ENCODE measurements at places on chromosomes 1 and 21.
A peak's percentile ranks its signal among the peaks of the same experiment; 100 is the strongest.

DNA sequence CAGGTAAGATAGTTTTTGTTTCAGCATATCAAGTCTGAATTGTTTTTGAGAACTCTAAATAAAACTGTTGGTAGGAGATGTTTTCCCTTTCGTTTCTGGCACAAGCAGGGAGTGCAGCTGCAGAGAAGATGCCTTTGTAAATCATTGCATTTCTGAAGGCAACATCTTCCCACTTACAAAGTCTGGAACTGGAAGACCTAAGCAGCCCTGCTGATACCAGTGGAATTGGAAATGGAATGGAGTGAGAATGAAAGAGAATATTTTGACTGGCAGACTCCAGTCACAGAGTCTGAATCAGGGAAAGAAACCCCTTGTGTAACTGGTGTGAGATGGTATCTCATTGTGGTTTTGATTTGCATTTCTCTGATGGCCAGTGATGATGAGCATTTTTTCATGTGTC, 815.6 kb downstream of the LTN1 start:
- DNase-seq, result no peak

- peak; percentile 83 for DNase-seq
Measured at GRCh38 chr1:205344066-205344928, 12.4 kb downstream of the KLHDC8A start.

GRCh38 chr1:61058483-61059245, 23.7 kb upstream of the NFIA start:
- no peak for DNase-seq

DNA sequence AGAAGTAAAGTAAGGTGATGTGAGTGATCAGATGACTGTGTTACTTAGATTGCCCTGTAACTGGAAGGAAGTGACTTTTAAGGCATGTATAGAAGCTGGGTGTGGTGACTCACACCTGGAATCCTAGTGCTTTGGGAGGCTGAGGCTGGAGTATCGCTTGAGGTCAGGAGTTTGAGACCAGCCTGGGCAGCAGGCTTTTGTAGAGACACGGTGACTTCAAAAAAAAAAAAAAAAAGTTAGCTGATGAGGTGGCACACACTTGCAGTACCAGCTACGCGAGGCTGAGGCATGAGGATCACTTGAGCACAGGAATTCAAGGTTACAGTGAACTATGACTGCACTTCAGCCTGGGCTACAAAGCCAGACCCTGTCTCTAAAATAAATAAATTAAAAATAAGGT, 2.3 kb upstream of the USP16 start:
- DNase-seq, result no peak

DNA sequence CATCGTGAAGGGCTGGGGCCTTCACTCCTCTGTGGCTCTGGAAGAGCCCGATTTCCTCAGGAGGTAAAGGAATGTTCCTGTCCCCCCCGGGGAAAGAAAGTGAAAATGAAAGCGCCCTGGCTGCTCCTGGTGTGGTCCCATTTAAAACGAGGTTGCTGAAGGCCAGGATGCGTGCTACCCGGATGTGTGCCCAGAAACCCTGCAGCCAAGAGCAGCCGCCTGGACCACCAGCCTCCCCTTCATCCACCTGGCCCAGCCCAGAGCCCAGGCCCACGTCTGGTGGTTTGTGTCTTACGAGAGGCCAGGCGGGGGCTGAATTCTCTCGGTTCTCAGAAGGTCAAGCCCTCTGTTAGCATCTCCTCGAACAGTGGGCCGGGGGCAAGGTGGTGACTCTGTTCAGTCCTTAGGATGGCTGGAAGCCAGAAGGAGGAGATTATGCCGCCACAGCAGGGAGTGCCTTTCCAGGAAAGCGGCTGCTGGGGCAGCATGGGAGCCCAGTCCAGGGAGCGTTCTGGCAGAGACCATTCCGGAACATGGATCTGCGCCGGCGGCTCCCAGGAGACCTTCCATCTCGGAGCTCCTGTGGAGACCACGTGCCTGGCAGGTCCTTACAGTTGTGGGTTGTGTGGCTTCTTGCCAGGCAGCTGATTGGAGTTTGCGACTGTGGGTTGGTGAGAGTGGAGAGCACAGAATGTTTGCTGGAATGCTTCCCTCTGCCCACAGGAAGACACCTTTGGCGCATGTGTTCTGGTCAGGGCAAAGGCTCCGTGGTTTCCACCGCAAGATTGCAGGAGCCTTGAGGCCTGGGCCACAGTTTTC, 1.4 kb downstream of the GUK1 start:
- DNase-seq, result peak; percentile 46

- DNase-seq, result no peak
Measured at GRCh38 chr1:60033066-60033465, 40.5 kb downstream of the C1orf87 start.

GRCh38 chr1:30677471-30677870, 45.9 kb downstream of the MATN1 start:
- DNase-seq, result no peak

DNA sequence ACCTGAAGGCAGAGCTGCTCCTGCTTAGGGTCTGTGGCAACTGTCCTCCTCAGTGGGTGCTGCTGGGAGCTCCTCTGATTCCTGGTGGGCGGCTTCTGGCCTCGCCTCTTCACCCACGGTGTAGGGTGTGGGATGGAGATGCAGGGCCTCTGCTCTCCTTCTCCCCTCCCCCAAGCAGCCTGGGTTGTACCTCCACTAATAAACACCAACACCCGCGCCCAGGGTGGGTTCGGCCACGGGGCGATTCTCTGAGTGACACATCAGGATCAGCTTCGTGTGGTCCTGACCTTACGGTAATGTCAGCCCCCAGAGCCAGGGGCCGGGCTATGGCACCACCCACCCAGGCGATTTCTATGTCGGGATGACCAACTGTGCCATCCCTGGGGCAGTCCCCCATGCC, 23.7 kb downstream of the KRTAP10-1 start:
- no peak for DNase-seq

GRCh38 chr1:103267266-103267665, 158.9 kb upstream of the COL11A1 start:
- DNase-seq, result no peak

DNA sequence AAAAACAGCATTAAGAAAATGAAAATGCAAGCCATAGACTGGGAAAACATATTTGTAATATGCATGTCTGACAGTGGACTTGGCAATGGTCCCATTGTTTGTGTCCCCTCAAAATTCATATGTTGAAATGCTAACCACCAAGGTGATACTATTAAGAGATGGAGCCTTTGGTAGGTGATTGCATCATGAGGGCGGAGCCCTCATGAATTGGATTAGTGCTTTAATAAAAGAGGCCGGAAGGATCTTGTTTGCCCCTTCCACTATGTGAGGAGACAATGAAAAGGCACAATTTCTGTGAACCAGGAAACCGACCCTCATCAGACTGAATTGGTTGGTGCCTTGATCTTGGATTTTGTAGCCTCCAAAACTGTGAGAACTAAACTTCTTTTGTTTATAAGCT, 232.3 kb downstream of the GPR52 start:
- no peak for DNase-seq

DNA sequence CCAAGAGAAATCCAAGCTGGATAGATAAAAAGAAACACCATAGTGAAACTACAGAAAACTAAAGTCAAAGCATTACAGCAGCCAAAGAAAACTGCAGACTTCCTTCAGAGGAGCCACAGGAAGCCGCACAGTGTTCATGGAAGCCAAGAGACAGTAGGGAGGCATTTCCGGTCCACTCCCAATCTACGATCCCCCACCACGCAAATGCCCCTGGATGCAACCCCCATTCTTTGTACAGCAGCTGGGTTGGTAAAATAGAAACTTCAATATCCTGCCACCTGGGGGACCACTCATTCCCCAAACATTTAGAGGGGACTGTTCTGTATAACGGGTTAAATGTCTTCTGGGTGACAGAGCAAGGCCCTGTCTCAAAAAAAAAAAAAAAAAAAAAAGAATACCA, 43.9 kb upstream of the TSPEAR start:
- no peak for DNase-seq

GRCh38 chr1:170410401-170411166, 121.4 kb upstream of the GORAB start:
- no peak for DNase-seq

DNA sequence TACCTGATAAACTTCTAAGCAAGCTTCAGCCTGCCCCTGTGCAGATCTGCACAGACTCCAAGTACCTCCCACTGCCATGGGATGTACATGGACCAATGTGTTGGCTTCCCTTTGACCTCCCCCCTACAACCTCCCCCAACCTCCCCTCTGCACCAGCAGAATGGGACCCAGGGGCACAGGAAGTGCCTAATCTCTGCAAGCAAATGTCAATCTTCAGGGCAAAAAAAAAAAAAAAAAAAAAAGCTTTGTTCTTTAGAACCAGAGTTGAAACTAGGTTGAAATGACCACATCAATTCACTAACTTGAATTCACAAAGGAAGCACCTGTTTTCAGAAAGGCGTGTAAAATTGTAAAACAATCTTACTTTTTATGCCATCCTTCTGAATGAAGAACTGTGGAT, 53.9 kb upstream of the TIAM1 start:
- no peak for DNase-seq

GRCh38 chr21:16085421-16085820, 355.6 kb downstream of the USP25 start:
- no peak for DNase-seq

DNA sequence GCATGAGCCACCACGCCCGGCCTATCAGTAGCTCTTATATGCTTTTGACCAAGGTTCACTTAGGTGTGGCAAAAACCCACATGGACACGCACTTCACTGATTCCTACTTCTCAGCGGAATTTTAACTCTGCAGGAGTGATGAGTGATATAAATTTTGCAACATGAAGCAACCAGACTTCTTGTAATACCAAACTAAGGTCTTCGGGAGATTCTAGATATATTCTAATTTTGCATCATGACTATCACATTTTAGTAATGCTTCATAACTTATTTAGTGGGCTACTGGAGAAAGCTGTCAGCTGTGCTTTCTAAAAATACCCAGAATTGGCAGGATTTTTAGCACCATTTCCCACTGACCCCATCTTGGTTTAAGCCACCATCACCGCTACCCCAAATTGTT, 27.8 kb downstream of the RHCE start:
- DNase-seq, result no peak

GRCh38 chr1:180917306-180918065, 4.8 kb downstream of the KIAA1614 start:
- DNase-seq, result peak; percentile 65

- DNase-seq, result no peak
Measured at GRCh38 chr1:11198851-11199594, 9.9 kb downstream of the ANGPTL7 start.
